CD8-positive, alpha-beta memory T cell (primary cell): ENCODE measurements at places on chromosomes 12 and 14.

DNA sequence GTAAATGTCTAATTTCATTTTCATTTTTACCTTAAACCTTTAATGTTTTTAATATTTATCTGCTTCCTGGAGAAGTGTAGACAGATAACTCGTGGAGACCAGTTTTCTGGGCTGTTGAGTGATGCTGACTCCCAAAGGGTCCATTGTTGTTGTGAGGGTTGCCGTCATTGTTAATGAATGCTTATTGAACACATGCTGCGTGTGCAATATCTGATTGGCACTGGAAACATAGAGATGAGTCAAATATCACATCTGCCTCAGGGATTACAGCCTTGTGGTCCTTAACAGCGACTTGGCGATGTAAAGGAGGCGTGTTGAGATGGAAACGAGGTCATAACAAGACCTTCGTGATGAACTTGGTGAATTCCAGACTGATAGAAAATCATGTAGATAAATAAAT is 85.9 kb downstream of the FBXW8 start:
- DNase-seq, result no peak

- DNase-seq, result no peak
Observed at GRCh38 chr12:70854138-70854537, 66.4 kb downstream of the PTPRR start.

DNA sequence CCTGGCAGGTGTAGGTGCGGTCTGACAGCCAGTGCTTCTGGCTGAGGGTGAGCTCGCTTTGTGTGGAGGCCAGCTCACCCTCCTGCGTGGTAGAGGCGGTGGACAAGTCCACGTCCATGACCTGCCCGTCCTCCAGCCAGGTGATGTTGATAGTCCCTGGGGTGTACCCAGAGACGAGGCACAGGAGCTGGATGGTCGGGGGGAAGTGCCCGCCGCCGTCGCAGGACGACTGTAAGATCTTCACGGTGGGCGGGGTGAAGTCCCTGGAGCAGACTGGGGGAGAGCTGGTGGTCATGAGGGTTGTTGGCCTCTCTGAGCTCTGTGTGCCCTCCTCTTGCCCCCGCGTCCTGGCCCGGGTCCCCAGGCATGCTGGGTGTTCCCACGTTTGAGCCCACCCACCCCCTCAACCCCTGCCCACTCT is 74.6 kb downstream of the TMEM121 start:
- no peak for DNase-seq

- DNase-seq, result peak; percentile 56
Observed at GRCh38 chr14:94548999-94549985, 11.9 kb upstream of the SERPINA4 start.

DNA sequence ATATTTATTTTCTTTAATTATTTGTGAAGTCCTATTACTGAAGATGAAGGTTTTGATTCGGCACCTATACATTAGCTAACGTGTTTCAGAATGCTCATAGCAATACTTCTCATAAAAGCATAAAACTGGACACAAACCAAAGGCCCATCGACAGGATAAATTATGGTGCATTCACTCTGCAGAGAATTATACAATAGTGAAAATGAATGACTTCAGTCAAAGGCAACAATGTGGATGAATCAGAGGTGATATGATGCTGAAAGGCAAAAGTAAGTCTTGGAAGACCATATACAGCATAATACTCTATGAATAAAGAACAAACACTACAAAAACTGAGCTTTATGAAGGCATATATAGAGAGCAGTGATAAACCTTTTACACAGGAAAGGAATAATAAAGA is 156.6 kb upstream of the EGLN3 start:
- no peak for DNase-seq

GRCh38 chr14:68788996-68789820 is 3.7 kb downstream of the ZFP36L1 start:
- peak; percentile 83 for DNase-seq

- no peak for DNase-seq
Observed at GRCh38 chr12:92519284-92519683, 183.5 kb upstream of the PLEKHG7 start.
